CD4-positive, alpha-beta T cell treated with Interferon gamma for 1 hour (primary cell): ENCODE measurements at places on chromosomes 11 and 22.

GRCh38 chr11:129308241-129308865 lies 67.3 kb upstream of the BARX2 start:
- no peak for DNase-seq

- DNase-seq, result no peak
Measured at GRCh38 chr11:92026664-92027063, 198.0 kb upstream of the FAT3 start.

- no peak for DNase-seq
Measured at GRCh38 chr11:83521647-83522596, 235.8 kb upstream of the CCDC90B start.

GRCh38 chr11:15625691-15626090 lies 511.0 kb downstream of the INSC start:
- no peak for DNase-seq

DNA sequence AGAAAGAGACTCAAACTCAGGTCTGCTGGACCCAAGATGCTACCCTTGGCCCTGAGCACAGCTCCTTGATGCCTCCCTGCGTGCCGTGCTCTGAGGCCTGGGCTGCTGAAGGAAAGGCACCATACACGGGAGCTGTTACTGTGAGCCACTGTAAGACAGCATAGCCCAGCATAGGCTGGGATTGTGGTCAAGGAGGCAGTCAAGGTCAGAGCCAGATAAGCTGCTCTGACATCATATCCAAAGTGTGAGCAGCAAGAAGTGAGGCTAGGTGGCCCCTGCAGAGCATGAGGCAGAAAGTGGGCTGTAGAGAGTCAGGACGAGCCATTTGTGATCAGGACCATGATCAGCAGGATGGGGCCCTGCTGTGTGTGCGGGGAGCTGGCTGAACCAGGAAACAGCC lies 7.7 kb downstream of the SLC22A8 start:
- no peak for DNase-seq

DNA sequence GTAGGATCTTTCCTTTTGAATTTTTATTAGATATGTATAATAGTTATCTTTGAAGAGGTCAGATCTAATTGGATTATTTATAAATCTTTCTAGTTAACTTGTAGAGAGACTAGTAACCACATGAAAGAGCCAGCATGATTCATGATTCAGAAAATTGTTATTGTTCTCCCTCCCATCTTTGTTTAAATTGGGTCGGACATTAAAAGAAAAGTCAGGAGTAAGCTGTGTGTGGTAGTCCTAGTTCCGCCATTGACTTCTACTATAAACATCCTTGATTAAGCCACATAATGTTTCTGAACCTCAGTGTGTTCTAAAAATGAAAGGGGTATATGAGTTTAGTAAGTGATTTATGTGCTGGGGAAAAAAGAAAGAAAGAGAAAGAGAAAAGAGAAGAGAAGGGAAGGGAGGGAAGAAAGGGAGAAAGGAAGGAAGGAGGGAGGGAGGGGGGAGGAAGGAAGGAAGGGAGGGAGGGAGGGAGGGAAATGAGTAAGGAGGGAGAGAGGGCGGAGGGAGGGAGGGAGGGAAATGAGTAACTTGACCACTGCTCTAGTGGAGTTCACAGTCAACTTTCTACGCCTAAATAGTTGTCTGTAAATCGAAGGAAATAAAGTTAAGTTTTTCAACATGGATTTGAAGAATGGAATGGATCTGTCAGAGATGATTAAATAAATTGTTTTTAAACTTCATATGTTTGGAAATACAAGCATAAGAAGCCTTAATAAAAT lies 32.9 kb downstream of the SIK2 start:
- no peak for DNase-seq

DNA sequence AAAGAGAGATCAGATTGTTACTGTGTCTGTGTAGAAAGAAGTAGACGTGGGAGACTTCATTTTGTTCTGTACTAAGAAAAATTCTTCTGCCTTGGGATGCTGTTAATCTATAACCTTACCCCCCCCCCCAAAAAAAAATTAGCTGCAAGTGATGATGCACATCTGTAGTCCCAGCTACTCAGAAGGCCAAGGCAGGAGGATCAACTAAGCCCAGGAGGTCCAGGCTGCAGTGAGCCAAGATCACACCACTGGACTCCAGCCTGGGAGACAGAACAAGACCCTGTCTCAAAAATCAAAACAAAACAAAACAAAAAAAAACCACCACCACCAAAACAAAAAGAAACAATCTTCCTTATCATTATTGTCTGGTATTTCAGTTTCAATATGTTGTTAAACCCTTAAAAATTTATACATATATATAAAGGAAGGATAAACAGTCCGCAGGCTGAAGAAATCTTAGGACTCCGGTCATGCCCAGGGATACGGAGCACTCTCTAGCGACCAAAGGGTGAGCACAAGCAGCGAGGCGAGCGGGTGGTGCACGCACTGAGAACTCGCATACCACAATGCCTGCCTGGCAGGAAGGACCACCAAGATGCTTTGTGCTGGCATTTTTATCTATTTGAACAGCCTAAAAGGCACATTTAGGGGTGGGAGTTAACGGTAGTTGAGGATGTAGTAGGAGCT lies 6.4 kb downstream of the POLDIP3 start:
- no peak for DNase-seq

DNA sequence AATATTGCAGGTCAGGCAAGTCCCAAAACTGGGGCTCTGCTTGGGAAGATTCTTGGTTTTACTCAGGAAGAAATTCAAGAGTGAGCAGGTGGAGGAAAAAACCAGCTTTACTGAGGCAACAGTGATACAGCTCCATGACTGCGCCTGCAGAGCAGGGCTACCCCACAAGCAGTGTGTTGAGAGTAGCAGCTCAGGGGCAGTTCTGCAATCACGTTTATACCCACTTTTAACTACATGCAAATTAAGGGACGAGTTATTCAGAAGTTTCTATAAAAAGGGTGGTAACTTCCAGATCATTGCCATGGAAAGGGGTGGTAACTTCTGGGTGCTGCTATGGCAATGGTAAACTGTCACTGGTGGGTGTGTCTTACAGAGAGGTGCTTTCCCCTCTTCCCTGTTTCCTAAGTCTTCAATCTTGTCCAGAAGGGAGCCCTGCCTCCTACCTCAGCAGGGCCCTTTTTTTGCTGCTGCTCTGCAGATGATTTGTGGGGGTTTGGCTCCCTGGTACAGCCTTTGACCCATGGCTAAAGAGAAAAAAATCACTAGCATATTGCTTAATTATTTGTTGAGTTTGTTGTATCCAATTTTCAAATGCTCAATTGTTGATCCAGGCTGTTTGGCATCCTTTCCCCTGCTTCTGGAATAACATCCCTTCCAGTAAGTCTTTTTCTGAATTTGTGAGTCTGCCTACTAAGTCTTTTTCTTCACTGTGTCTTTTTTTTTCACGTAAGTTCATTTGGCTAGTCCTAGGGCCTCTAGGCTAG lies 30.0 kb upstream of the ME3 start:
- no peak for DNase-seq

DNA sequence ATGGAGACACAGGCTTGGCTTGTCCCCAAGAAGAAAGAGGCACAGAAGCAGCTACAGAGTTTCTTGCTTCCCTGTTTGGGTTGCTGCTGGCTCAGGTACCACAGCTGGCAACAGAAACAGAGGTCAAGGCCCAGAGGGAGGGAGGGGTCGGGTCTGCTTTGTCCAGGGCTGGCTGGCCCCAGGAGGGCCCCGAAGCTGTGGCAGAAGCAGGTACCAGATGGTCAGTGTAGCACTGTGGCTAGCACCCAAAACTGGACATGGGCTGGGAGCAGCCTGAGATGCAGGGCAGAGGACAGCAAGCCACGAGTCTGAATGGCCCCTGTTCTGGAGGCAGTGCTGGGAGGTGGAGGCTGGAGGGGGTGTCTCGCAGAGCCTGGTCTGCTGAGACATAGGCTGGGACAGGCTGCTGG lies 52.3 kb upstream of the CCDC188 start:
- no peak for DNase-seq

- no peak for DNase-seq
Measured at GRCh38 chr11:108788565-108789199, 123.8 kb downstream of the DDX10 start.

- DNase-seq, result no peak
Measured at GRCh38 chr11:119700536-119701346, 28.3 kb downstream of the NECTIN1 start.

- DNase-seq, result no peak
Measured at GRCh38 chr11:61955422-61956135, 5.4 kb downstream of the BEST1 start.

DNA sequence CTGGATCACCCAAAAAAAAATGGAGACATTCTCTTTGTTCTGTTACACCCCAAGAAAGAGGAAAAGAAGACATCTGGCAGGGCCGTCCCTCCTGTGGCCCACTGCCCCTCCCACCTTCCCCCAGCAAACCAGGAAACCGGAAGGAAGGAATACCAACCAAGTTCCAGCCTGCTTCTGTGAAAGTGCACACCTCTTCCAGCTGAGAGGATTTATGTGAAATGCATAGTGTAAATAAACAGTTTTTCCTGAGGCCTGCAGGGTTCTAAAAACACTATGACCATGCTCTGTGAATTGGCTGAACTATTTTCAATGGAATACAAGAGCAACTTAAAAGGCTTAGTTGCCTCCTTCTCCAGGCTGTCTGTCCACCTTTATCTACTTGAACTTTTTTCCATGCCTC lies 50.0 kb upstream of the CHST1 start:
- DNase-seq, result no peak

GRCh38 chr11:116467823-116468222 lies 305.0 kb downstream of the BUD13 start:
- no peak for DNase-seq

DNA sequence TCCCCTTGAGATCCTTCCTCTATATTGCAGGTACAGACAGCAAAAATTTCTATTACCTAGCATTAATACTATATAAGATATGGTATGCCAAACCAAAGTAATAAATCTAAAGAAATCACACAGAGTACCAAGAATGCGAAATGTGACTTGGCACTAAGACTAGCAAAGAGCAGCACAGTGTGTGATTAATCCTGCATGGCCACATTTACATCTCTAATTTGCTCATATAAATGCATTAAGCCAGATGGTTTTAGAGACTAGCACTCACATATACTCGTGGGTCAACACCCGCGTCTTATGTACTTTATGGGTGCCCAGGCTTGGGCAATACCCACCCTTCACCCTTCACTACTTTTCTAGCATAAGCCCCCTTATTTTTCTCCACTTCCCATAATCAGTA lies 213.2 kb downstream of the TTC28 start:
- no peak for DNase-seq
